Urinary bladder (tissue), 4 donors: ENCODE measurements at places on chromosomes 7 and 10. TPM values are rescaled to one million over a fixed set of nuclear protein-coding genes. Genes with fewer than 3 reads are reported as not detected.

Gene SEC31B
- polyA plus RNA-seq, result 5.1 TPM

Gene MMP21
- not detected for polyA plus RNA-seq

Gene CYP2C8
- 0.95 TPM for polyA plus RNA-seq

Gene C10orf143
- 7.7 TPM for polyA plus RNA-seq

Gene NUTM2D
- polyA plus RNA-seq, result 2.7 TPM

Gene KEL
- 0.18 TPM for polyA plus RNA-seq
